ENCODE measurements at places on chromosomes 16 and 17.

- DNase-seq, result no peak
Measured at GRCh38 chr16:56190048-56190676, 1.1 kb upstream of the GNAO1 start.

DNA sequence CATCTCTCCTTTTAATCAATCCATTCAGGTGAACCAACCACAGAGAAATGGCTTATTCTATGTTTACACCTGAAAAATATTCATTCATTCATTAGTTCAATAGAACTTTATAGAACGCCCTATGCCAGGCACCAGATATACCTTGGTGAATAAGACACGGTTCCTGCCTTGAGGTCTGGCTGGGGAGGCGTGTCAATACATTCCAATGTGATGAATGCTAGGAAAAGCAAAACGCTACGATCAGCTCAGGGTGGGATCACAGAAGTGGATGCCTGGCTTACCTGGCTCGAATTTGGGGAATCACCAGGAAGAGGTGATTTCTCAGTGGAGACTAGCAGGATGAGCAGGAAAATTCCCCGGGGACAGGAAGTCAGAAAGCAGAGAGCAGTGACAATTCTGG is 17.5 kb upstream of the WFIKKN2 start:
- DNase-seq, result no peak

DNA sequence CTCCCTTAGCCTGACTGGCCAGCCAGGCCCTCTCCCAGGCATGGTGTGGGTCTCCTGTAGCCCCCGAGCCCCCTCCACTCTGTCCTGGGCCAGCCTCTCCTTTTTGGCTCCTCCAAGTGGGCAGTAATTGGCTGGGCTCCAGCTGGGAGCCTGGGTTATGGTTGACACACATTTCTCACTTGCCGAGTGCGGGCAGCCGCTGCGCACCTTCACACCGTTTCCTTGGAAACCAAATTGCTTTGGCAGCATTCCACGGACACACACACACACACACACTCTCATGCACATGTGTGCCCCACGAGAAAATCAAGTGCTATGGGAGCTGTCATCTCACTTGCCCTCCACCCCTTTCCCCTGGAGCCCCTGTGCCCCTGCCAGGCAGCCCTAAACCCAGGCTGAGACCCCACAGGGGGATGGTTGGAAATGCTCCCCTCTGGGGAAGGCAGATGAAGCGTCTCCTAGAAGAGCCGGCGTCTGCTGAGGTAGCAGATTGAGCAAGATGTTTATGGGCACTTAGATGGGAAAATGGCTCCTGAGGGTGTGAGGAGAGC is 402.7 kb upstream of the TNRC6C start:
- DNase-seq, result no peak

- DNase-seq, result no peak
Measured at GRCh38 chr17:7732981-7733539, 15.5 kb downstream of the DNAH2 start.

DNA sequence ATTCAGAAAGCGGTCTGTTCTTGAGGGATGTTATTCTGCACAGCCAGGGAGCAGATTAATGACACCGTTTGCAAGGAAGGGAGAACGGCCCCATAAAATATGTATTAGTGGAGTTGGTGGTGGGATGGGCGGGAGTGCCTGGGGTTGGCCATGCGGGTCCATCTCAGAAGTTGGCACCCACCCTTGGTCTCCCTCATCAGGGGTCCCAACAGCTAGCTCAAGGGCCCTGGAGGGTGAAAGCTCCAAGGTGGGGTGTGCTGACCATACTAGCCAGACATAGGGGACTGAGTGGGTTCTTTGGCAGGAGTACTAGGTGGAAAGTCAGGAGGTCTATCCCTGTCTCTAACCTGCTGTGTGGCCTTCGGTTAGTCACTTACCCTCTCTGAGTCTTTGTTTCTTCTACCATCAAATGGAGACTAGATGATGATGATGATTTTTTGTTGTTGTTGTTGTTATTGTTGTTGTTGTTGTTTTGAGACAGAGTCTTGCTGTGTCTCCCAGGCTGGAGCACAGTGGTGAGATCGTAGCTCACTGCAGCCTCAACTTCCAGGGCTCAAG is 83.2 kb upstream of the BRD7 start:
- DNase-seq, result no peak

GRCh38 chr17:39461926-39462569 is 762 bp downstream of the CDK12 start:
- DNase-seq, result no peak

DNA sequence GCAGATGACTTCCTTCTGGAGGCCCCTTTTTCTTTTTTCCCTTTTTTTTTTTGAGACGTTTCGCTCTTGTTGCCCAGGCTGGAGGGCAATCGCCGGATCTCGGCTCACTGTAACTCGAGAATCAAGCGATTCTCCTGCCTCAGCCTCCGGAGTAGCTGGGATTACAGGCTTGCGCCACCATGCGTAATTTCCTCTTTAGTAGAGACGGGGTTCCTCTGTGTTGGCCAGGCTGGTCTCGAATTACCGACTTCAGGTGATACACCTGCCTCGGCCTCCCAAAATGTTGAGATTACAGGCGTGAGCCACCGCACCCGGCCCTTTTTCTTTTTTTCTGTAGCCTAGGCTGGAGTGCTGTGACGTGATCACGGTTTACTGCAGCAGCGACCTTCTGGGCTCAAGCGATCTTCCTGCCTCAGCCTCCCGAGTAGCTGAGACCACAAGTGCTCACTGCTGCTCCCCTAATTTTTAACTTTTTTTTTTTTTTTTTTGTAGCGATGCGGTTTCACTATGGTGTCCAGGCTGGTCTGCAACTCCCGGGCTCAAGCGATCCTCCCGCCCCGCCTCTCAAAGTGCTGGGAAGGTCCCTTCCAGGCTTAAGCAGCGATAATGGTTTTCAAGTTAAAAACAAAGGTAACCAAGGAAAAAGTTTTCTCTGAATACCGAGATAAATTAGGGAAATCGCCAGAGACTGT is 956 bp upstream of the IST1 start:
- DNase-seq, result no peak

- no peak for DNase-seq
Measured at GRCh38 chr17:68195667-68196393, 52.0 kb upstream of the AMZ2 start.

GRCh38 chr17:9240659-9241370 is 219.5 kb downstream of the NTN1 start:
- no peak for DNase-seq

DNA sequence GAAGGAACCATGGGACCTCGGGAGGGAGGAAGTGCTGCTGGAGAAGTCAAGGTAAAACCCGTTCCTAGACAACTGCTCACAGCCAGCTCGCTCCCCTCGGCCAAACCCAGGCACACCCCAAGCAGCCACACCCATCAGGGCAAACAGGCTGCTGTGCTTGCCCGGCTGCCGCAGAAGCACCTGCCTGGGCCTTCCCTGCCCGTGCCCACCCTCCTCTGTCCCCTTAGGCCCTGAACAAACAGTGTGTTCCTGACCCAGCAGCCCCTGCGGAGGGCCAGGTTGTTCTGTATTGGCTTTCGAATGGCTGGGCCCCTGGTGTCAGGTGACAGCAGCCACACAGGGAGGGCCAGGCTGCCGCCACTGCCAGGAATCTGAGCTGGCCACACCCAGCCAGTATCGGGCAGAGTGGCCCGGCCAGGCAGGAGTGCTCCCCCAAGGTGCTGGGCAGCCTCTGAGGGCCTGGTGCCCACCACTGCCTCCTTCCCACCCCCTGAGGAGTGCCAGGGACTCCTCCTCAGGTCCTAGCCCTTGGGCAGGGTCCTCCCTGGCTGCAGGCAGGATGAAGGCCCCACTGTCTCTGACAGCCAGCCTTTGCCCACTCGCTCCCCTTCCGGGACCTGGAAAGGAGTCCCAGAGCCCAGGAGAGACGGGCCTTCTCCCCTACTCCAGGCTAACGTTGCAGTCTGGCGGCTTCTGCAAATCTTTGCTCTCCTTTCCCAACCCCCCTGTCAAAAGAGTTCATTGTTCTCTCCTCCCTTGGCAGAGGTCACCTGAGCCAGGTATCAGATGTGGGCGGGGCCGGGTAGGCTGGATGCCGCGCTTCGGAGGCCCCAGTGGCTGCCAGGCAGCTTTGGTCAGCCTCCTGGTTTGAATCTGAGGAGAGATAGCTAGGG is 24.0 kb downstream of the LLGL2 start:
- DNase-seq, result peak; percentile 48

- DNase-seq, result no peak
Measured at GRCh38 chr16:57308041-57308440, 23.6 kb upstream of the PLLP start.

DNA sequence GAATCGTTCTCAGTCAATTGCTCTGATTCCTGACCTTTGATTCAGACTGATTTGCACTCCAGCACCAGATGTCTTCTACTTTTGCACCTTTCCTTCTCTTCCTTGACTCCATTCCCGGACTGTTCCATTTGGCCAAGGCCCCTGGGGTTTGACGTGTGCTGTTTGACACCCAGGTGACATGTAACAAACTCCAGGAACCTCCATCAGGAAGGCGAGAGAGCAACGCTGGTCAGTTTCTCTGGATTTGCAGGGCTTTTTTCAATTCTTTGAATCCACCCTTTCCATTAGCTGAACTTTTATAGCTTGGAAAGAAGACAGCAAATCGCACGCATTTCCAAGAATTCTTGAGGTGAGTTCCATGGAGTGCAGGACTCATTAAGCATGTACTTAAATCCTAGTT is 98.4 kb upstream of the FOXF1 start:
- no peak for DNase-seq

DNA sequence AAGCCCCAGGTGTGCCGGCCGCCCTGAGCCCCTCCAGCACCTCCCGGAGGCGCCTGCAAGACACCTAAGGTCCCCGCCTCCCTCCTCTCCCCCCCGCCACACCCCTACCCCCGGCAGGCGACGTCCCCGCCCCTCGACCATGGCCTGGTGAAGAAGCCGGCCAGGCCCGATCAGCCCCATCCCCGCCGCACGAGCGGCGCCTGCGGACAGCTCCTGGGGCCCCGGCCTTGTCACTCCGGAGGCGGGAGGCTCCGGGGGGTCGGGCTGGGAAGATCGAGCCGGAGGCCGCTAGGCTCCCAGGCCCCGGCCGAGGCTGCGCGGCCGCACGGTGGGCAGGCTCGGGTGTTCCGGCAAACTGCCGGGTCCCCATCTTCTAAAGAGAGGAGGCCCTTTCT is 405 bp upstream of the ACE start:
- DNase-seq, result no peak

- no peak for DNase-seq
Measured at GRCh38 chr16:58515871-58516767, 802 bp downstream of the SETD6 start.

- DNase-seq, result no peak
Measured at GRCh38 chr17:35170968-35171771, 23.0 kb downstream of the SLC35G3 start.

DNA sequence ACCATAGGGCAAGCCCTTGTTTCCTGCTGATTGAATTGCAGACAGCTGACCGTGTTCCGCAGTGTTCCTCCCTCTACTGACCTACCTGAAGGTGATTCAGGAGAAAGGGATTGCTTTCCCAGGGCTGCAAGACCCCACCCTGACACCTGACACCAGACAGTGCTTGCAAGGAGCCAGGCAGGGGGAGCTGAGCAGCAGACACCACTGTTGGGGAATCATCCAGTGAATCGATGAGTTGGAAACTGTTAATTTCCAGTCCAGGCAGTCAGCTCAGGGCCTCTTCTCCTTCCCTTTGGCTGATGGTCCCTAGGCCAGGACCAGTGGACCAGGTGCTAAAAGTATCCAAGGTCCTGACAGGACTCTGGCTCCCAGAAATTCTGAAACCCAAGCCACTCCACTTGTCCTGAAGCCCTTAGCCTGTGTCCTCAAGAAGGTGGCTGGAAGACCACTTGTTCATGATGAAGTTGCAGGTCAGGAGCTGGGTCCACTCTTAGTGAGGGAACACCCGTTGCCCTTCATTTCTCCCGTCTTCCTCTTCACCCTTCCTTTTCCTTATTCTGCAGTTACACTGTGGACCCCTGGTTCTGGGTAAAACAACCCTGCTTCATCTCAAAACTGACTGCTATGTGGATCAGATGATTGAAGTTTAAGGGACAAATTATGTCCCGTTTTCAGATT is 9.5 kb upstream of the UNK start:
- DNase-seq, result no peak

- no peak for DNase-seq
Measured at GRCh38 chr17:29205047-29205446, 24.8 kb upstream of the MYO18A start.

DNA sequence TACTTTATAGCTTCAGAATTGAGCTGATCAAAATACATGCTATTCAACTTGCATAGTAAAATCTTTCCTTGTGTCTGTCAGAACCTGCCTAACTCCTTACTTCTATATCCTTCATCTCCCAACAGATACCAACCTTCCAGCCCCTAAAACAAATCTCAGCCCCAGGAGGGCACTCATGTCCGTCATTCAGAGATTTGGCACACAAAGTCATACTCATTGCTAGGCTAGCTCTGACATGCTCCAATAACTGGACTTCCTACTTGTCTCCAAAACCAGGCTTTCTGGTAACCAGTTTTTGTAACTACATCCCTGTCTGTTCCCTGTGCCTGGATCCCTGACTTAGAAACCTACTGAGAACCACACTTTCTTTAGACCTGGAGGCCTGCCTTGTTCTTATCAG is 37.5 kb upstream of the DHX40 start:
- DNase-seq, result no peak

DNA sequence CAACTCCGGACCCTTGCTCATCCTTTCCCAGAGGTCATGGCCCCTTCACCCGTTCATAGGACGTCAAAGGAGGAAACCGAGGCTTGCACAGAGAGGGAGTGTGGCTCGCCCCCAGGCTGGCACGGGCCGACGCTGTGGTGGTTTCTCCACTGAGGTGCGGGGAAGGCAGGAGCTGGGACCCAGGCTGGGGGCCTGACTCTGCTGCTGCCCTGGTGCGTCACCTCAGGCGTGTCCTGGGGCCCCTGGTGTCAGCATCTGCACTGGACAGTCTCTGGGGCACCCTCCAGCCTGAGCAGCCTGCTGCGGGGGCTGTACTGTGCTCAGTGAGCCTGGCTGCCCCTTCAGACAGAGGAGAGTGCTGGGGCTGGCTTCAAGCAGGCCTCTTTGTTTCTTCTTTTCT is 7.4 kb downstream of the MAP2K3 start:
- no peak for DNase-seq

DNA sequence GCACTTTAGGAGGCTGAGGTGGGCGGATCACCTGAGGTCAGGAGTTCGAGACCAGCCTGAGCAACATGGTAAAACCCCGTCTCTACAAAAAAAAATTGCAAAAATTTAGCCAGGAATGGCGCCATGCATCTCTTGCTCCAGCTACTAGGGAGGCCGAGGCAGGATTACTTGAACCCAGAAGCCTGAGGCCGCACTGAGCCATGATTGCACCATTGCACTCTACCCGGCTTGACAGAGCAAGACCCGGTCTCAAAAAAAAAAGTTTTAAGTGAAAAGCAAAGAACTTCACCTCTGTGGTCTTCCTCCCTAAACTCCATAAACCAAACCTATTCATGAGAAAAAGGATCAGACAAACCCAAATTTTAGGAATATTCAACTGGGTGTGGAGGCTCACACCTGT is 7.0 kb downstream of the CD2BP2 start:
- no peak for DNase-seq

- DNase-seq, result no peak
Measured at GRCh38 chr17:507441-507840, 154.8 kb upstream of the RPH3AL start.

- no peak for DNase-seq
Measured at GRCh38 chr17:28665994-28666393, 4.0 kb downstream of the SUPT6H start.
